ENCODE measurements at places on chromosomes 2 and 18.

DNA sequence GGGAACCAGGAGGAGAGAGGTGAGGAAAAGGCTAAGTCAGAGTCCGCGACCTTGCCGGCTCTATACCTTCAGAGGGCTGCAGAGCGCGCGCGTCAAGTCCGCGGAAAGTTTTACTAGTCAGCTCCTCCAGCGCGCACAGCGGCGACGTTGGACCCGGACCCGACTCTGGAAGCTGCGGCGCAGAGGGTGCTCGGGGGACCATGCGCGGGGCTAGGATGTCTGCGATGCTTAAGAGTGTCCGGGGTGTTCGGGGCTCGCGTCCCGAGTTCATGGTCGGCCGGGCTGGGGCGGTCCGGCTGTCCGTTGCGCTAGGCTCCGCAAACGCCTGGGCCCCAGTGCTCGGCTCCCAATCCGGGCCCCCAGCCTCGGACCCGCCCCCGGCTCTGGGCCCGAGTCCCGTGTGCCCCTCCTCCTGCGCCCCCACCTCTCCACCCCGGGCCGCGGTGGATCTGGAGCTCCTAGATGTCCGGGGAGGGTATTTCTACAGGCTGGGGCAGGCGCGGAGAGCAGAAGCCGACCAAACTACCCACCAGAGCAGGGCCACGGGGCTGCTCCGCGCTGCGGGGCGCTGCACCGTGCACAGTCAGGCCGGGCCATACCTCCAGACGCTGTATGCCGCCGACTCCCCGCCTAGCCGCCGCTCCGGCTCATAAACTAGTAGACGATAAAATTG, at the start of gene LBX2:
Gene LBX2, minus strand, starts transcription at position 337 of the 673 bp plus-strand sequence. Its CDS starts 66 bp downstream, at position 271.
- DNase-seq: no peak

- DNase-seq: no peak
Measured at GRCh38 chr2:190366248-190366753, 22.9 kb downstream of the INPP1 start.

DNA sequence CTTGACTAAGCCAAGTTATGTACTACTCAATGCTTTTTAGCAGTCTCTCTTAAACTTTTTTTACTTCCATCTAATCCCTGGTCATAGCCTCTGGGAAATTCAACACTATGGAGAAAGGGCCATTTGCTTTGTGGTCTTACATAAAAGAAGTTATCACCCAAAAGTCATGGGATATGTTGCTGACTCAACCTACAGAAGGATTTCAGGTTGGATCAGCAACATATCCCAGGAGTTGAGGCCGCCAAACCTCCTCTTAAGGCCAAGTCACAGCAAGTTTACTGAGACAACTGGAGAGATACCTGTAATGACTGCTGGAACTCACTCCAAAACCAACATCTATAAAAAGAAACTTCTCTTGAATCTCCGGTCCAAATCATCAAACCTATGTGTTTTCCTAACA, 141.1 kb downstream of the IRS1 start:
- no peak for DNase-seq

DNA sequence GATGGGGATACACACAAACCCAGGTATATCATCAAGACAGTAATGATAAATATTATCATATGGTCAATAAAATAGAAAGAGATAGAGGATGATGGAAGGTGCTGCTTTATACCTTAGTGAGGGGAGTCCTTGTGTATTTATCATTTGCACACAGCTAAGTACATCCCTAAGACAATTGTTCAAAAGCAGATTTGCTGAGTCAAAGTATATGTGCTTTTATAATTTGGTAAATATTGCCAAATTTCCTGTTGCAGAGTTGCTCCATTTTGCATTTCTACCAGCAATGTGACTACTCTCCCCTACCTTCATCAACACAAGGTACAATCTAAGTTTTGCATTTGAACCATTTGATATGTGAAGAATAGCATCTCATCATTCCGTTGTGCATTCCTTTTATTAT, 22.6 kb upstream of the PLEK start:
- DNase-seq: no peak

DNA sequence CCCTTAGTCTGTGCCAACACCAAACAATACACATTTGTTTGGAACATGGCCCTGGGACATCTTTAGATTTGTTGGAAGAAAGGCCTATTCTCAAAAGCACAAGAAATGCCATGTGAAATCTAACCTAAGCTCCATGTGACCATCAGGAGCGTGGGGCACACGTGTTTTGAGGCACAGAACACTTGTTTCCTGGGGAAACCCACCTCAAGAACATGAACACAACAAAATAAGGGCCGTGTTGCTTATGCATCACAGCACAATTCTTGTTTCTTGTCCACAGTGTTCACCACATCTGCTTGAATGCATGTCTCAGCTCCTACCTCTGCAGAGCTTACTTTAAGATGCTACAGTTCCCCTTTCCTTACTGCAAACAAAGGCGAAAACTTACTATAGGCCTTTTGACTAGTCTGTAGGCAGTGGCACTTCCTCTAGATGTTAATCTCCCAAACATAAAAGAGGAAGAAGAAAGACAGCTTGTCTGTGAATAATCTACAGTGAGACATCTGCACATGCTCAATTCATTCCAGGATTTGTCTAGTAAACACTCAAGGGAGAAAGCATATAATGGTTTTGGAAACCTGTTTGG, 165.0 kb downstream of the ANKRD44 start:
- DNase-seq: no peak

DNA sequence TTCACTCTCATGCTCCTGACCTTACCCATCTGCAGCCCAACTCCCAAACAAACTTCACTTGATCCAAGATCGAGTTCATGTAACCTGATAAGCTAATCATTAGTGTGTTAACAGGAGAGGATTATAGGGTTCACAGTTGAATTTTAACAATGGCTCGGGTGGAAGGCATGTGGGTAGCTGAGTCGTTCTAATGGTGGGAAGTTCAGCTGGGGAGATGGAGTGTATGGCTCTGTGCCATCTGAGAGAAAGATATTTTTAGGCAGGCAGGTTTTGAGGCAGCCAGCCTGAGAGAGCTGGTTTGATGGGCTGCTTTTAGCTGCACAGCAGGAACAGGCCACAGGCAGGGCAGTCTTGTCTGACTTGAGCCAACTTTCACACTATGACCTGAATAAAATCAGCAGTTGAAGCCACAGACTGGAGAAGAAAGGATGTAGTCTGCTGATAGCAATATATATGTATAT, 17.7 kb upstream of the NFE2L2 start:
- DNase-seq: no peak

DNA sequence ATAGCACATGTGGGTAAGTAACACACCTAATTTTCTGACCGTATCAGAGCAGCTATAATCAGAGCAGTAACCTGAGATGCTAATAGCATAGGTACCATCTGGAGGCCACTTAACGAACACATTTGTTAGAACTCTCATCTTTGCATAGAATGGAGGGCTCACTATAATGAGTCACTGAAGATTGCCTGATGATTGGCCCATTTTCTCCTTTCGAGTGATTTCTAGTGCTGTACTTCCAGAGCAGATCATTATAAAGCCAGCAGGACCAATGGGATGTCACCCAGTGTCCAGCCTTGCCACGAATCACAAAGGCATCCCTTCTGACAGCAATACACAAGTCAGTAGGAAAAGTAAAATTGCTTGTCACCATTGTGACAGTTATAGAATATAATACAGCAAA, 81.7 kb upstream of the REV1 start:
- DNase-seq: no peak

DNA sequence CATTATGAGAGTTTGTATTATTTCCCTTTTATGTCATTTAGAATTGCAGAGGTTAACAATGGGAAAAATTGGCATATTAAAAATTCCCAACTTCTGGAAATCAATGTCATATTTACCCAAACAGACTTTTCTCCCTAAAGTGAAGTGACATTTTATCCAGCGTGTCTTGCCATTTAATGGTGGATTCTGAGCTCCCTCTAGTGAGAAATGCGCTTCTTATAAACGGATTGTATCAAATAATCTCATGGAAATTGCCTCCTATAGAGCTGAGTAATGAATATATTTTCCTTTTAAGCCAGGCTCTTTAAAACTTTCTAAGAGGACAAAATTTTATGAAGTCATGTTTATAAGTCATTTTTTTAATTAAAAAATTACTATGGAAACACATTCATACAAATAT, 5.7 kb upstream of the GCFC2 start:
- no peak for DNase-seq

GRCh38 chr2:23478933-23479683, 94.1 kb downstream of the KLHL29 start:
- peak; percentile 51 for DNase-seq

GRCh38 chr2:62180975-62181374, 14.9 kb upstream of the B3GNT2 start:
- DNase-seq: no peak

- DNase-seq: no peak
Measured at GRCh38 chr2:97726261-97727064, 13.1 kb downstream of the ZAP70 start.

DNA sequence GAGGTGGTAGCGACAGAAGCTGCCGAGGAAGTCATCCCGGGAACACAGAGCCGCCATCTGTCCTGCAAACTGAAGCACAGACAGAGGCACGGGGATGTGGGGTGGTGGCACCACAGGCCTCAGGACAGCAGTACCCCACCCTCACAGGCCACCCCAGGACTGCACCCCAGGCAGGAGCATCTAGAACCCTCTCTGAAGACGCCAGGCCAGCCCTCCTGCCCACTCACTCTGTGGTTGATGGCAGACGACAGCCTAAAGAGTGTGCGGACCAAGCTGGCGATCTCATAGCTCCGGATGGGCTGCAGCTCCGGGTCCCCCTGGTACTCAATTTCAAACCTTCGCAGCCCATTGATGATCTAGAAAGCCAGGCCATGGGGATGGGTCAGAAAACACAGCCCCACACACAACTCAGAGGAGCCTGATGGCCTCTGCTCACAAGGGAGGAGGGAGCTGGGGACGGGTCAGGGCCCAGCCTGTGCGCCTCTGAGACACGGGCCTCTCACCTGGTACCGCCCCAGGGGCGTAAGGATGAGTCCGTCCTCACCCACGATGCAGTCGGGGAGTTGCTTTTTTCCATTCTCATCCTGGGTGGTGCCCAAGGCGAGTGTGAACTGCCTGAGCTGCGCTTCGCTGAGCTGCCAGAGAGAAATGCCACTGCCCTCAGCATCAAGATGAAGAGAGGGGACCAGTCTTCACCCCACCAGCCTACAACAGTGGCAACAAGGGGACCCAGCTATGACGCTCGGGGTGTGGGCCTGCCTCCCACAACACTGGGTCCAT, 8.1 kb upstream of the CCDC74B start:
- DNase-seq: peak; percentile 34

- peak; percentile 49 for DNase-seq
Measured at GRCh38 chr18:13271302-13271911, 52.8 kb downstream of the LDLRAD4 start.

DNA sequence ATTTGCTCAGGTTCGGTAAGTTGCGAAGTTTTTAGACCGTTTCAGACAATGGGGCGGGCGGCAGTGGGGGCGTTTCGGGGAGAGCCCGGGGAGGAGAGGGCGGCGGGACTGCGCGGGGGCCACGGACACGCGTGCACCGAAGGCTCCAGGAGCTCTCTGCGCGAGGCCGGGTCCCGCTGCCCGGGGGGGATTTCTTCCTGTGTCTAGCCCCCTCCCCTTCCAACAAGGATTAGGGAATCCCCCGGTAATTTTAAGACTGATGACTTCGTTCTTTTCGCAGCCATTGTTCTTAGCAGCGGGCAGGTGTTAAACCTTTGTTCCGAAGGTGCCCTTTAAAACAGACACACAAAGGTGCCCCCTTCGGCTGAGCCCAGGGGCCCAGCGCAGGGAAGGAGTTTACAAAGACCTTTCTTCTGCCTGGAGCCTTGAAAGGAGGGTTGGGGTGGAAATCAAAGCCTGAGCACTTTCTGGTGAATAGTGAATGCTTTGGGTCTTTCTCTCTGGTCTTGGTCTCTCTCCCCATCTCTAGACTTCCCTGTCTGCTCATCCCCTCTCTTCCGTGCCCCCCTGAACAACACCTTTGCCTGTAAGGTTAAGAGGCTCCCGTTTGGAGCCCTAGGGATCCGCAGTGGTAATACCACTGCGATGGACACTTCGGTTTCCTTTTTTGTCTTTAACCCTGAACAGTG, 2.1 kb downstream of the TRIB2 start:
- DNase-seq: no peak

- no peak for DNase-seq
Measured at GRCh38 chr2:118968042-118968441, 26.0 kb downstream of the MARCO start.

DNA sequence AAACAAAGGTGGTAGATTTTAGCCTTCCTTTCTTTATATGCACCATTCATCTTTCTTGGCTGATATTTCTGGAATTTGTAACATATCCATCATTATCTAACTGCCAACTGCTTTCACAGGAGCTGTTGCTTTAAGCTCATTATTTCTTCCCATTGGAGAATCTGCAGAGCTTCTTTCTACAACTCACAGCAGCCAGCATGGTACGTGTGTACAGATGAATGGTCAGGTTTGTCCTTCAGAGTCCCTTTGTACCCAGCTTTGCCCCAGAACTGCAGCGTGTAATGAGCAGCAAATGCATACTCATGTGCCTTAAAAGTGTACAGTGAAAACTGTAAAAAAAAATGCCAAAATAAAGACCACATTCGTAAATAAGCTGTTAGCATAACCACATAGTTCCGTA, 260.9 kb downstream of the FIGN start:
- DNase-seq: no peak

DNA sequence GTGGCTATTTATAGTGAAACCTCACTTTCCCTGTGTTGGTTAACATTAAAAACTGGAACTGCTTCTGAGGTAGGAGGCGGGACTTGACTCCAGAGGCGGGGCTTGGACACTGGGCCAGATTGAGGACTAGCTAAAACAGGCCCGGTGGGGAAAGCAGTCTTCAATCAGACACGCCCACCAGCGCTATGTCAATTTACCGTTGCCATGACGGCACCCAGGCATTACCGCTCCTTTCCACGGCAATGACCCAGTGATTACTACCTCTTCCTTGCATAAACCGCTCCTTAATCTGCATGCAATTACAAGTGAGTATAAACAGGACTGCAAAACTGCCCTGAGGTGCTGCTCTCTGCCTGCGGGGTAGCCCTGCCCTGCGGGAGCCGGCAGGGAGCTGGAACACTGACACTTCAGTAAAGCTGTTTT, 35.3 kb downstream of the LRRFIP1 start:
- DNase-seq: peak; percentile 93

- DNase-seq: no peak
Measured at GRCh38 chr2:117850015-117850414, 35.5 kb downstream of the DDX18 start.

DNA sequence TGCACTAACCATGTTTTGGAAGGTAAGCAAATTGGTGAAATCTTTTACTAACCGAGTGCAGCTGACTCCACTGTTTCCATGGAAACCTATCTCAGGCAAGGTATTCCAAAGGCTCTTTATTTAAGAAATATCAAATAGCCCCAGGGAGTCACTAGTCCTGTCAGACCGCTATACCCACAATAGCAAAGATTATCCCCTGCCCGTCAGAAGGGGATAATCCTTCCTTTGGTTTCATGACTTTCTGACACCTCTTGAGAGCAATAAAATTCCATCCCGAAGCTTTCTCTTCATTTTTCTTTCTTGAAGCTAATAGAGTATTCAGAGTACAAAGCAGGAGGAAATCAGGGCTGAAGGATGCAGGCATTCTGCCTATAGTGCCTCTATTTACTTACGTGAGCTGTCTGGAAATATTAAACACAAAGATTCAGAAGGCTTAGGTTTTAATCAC, 34.7 kb upstream of the MAP2 start:
- no peak for DNase-seq

GRCh38 chr2:37658682-37659081, 12.8 kb downstream of the CDC42EP3 start:
- no peak for DNase-seq

All from sciatic nerve (tissue), 2 donors.